ENCODE measurements at places on chromosomes 11 and 22.

- DNase-seq = no peak
Observed at GRCh38 chr11:132358573-132358953, 988.1 kb downstream of the NTM start.

GRCh38 chr11:13421561-13421960, 41.5 kb downstream of the BTBD10 start:
- no peak for DNase-seq

DNA sequence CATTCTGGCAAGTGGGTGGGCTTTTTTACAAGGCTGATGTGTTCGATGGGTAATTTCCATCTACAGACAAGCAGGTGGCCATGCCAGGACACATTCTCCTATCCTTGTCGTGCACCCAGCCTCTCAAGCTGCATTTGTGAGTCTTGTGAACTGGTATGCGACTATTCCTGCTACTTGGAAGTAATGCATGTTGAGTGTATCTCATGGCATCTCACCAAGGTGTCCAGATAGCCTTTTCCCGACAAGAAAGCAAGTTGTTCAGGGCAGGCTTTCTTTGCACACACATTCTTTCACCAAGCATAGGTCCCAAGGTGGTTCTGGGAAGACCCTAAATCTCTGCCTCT, 18.8 kb upstream of the SYT13 start:
- DNase-seq = no peak

- no peak for DNase-seq
Observed at GRCh38 chr11:116610190-116610589, 162.6 kb downstream of the BUD13 start.

GRCh38 chr22:40726514-40726913, 47.2 kb downstream of the MCHR1 start:
- no peak for DNase-seq

DNA sequence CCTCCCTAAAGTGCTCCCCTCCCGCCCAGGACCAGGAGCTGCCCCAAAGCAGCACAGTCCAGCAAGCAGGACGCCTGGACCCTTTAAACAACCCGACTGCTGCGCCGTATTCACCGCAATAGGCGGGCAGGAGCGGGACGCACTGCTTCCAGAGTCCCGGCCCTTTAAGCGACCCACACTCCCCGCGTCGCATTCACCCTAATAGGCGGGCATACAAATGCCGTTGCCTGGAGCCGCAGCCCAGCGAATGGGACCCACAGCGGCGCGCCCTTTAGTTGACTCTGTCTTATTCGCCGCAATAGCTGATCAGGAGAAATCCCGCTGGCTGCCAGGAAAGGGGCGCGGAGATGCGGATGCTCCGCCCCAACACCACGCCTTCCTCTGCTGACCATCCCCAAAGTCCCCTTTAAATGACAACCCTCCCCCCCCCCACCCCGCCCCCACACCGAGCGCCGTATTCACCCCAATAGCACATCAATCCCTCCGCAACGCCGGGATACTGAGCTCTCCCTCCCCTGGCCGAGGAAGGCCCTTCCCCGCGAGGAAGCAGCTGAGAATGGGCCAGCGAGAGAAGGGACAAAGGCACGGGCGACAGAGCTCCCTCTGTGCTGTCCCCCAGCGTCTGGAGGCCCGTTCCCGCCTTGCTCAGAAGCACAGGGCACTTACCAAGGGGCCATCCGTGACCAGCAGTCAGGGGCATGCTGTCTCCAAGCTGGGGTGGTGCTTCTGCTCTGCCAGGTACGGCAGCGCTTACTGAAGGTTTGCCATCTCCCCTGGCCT, 4.7 kb downstream of the OSBPL5 start:
- no peak for DNase-seq

DNA sequence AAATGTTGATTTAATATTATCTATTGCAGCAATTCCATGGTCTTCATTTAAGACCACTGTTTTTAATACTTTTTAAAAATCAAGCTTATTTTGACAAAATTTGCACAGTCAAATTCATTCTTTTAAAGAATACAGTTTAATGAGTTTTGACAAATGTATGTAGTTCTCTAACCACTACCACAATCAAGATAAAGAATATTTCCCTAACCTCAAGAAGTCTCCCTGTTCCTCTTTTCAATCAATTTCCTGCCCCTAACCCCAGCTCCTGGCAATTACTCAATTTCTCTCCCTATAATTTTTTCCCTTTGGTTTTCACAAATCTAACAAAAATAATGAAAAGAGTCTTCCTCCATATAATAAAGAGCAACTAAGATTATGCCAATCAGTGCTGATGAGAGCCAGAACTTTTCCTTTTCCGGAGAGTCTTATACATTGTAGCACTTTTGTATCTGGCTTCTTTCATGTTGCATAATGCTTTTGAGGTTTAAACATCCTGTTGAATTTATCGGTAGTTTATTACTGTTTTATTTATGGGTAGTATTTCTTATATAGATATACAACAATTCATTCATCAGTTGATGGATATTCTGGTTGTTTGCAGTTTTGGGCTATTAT, 231.7 kb downstream of the AASDHPPT start:
- no peak for DNase-seq

DNA sequence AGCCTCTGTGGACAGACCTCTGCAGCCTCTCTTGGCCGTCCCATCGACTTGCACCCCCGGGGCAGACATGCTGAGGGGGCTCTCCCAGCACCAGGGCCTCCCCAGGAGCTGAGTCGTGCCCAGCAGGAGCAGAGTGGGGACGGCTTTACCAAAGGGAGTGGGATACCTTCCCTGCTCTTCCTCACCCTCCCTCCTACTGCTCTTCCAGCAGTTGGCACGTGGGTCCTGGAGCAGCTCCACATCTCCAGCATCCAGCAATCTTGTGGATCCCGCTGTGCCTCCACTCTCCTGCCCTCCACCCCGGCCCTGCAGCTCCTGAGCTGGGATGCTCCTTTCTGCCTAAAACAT, 854.0 kb downstream of the BRD1 start:
- DNase-seq = no peak

DNA sequence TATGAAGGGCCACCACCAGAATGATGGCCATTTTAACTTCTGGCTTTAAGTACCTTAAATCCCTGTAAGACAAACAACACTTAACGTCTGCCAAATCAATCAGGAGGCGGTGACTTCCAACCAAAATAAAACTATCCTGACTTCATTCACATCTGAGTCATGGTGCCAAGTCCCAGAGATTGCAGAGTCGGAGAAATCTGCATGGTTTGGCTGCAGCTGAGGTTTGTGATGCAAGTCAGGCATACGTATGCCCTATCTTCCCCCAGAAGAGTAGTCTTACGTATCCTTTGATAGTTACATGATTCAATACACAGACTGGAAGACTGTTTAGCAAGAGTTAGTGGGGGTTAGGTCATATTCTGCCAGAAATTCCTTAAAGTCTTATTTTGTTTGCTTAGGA, 1.7 kb upstream of the GAB2 start:
- no peak for DNase-seq

GRCh38 chr11:57791321-57792059, 29.9 kb downstream of the CTNND1 start:
- DNase-seq = no peak

GRCh38 chr22:46406349-46406748, 70.8 kb downstream of the TRMU start:
- DNase-seq = no peak

- no peak for DNase-seq
Observed at GRCh38 chr11:128182844-128183243, 404.5 kb downstream of the ETS1 start.

DNA sequence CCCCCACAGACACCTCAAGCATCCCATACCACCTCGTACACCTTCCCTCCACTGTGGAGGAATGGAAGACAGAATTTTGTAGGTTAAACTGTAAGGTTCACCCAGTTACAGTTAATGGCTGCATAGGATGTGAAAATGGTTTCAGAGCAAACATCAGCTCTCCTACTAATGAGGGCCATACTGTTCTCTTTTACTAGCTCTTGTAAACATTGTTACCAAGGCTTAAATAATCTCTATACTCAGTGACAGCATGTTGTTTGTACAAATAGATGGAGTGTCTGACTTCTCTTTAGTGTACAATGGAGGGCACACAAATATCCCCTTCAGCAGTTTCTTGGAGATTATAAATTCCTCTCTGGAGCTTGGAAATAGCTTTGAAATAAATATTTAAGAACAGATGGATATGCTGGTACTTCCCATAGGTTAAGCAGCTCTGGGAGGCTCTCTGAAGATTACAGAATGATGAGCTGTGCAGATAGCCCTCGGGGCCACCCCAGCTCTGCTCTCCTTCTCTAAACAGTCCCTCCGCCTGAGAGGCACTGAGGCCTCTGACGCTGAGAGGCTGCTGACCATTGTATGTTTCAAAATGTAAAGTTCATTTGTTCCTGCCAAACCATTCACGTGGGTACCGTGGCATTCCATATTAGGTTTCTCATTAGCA, 25.7 kb downstream of the TTC12 start:
- no peak for DNase-seq

GRCh38 chr11:115276799-115277198, 227.4 kb downstream of the CADM1 start:
- no peak for DNase-seq

- DNase-seq = no peak
Observed at GRCh38 chr22:49437956-49438355, 389.7 kb downstream of the BRD1 start.

DNA sequence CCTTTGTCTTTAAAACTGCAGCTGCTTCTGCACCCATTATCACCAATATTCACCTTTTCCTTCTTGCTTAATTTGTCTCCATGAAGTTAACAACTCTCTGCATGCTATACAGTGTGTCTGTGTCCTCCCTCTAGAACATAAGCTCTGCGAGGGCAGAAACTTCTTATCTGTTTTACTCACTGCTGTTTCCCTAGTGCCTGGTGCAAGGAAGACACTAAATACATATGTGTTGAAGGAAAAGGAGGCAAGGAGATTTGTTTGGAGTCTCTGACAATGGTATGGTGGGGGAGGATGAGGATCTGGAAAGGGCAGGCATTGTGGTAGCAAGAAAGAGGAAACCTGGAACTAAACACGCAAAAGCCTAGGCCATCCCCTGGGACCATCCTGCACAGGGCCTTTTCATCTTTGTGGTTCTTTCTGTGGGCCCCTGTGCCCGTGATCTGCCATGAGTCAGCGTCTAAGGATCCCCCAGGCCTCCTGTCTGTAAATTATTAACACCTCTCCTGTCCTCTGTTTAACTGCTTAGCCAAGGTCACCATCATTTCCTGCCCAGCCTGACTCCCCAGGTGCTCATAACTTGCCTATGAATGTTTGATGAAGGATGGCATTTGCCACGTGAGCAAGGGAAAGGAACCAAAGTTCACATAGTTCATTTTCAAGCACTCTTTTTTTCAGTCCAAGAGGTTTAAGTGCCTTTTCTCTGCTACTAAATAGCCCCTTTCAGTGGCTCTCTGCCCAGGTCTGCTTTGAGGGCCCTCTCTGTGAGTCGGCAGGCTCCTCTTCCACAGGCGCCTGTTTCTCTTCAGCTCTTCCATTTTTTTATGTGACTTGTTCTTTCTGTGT, 131.1 kb downstream of the RASSF10 start:
- DNase-seq = no peak

DNA sequence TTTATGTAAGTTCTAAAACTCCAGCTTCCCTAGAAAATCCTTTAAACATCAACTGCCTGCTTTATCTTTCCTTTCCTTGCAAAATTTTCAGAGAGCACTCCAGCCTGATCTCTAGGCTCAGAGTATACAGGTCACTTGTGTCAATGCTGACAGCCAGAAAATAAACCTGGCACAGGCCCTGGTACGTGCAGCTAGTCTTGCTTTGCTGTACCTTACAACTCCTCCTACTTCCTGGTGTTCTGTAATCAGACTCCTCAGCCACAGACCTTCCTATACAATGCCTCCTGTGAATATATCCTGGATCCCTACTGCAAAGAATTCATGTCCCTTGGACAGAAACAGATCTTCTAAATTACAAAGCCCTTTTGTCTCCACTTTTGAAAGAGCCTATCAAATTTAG, 24.2 kb upstream of the TMEM123 start:
- DNase-seq = no peak

DNA sequence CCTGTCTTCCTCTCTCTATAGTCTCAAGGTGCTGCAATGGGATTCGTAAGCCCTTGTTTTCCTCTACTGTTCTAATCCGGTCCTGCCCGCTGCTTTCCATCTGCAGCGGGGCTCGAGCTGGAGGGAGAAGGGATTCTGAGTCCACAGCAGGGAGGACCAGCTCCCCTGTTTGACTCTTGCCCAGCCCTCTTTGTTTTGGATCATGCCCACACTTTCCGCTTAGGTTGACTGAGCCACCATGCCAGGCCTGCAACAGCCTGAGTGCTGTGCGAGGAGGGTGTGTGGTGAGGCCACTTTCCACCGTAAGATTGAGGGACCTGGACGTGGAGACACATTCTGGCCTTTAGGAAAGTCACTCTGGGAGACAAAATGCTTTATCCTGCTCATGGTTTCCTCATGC, 58.3 kb downstream of the CEP164 start:
- DNase-seq = no peak

- DNase-seq = no peak
Observed at GRCh38 chr11:75317446-75318122, 33.9 kb downstream of the ARRB1 start.

- no peak for DNase-seq
Observed at GRCh38 chr11:127564810-127565209, 564.2 kb upstream of the KIRREL3 start.

DNA sequence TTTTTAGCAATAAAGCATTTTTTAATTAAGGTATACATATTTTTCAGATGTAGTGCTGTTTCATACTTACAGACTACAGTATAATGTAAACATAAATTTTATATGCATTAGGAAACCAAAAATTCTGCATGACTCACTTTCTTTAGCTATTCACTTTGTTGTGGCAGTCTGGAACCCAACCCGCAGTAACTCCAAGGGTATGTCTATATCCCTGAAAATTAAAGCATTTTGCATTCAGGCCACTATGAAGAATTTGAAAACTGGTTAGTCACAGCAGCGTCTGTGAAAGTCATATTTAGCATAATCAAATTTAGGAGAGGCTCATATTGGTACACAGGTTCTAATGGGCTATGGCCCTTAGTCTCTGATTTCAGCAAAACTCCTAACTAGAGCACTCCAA, 46.8 kb downstream of the BBOX1 start:
- DNase-seq = no peak

GRCh38 chr11:41989823-41990380, 530.5 kb upstream of the LRRC4C start:
- DNase-seq = no peak

- no peak for DNase-seq
Observed at GRCh38 chr22:19773470-19774040, 13.0 kb downstream of the TBX1 start.

GRCh38 chr22:31814942-31815341, 61.1 kb downstream of the DEPDC5 start:
- DNase-seq = no peak

DNA sequence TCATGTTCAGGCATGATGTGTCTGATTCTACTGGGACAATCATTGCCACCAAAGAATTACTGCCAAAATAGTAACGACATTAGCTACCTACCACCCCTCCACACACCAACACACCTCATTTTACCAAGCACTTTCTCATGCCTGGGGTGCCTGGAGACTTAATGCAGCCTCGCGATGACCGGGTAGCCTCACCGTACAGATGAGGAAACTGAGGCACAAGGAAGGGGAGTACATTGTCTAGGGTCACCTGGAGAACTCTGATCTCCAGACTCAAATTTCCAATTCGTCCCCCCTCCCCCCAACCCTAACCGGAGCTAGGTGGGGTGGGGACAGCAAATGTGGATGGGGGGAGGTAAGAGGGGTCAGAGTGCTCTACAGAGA, 2.7 kb upstream of the RTN4RL2 start:
- no peak for DNase-seq
